ENCODE measurements at places on chromosomes 6 and 20. TPM values are rescaled to one million over a fixed set of nuclear protein-coding genes. Genes with fewer than 3 reads are reported as not detected.

The RAET1L gene
- 1.8 TPM for total RNA-seq

GRCh38 chr20:58684291-58684690 lies 8.3 kb upstream of the NPEPL1 start:
- DNase-seq = peak; percentile 7

DNA sequence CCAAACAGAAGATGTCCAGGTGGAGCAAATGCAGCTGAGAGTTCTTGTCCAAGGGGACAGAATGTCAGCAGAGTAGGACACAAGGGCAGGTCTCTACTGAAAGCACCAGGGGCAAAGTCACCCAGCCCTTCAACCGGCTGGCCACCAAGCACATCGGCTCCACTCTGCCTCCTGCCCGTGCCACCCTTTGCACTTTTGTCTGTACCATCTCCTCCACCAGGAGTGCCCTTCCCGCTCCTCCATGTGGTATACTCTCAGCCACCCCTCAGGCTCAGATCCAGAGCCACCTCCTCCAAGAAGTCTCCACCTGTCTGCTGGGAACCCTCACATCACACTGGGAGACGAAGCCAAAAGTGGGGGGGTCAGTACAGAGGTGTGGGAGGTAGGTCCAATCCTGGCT lies 4.1 kb upstream of the HSPA12B start:
- no peak for DNase-seq

DNA sequence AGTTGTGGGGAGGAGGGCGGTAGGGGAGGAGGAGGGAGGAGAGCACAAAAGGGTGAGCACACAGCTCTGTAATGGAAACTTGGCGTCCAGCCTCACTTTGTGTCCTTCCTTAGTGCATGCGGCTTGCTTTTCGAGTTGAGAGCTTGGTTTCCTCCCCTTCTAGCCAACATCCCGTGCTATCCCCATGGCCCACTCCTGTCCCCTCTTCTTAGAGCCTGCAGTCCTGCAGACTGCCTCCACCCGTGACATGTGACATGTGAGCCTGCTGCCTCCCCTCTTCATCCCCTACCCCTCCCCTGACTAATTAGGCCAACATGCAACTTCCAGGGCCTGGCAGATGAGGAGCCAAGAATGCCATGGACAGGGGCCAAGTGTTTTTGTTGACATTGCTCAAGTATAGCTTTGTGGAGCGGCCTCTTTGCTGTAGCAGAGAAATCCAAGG lies 63.2 kb downstream of the SLC24A3 start:
- DNase-seq = no peak

- no peak for DNase-seq
Measured at GRCh38 chr20:45934046-45934585, 367 bp upstream of the PCIF1 start.

- no peak for DNase-seq
Measured at GRCh38 chr6:17983730-17984129, 3.7 kb downstream of the KIF13A start.

GRCh38 chr6:40796260-40797221 lies 209.4 kb upstream of the LRFN2 start:
- no peak for DNase-seq
